ENCODE measurements at places on chromosomes 4 and X.

- DNase-seq, result no peak
These were observed 1.7 kb downstream of the PDGFRA start for GRCh38 chr4:54230484-54231418.

GRCh38 chr4:73343432-73343831 is 60.7 kb upstream of the ALB start:
- DNase-seq, result no peak

GRCh38 chrX:144627947-144628346 is 619.4 kb upstream of the SPANXN1 start:
- no peak for DNase-seq

DNA sequence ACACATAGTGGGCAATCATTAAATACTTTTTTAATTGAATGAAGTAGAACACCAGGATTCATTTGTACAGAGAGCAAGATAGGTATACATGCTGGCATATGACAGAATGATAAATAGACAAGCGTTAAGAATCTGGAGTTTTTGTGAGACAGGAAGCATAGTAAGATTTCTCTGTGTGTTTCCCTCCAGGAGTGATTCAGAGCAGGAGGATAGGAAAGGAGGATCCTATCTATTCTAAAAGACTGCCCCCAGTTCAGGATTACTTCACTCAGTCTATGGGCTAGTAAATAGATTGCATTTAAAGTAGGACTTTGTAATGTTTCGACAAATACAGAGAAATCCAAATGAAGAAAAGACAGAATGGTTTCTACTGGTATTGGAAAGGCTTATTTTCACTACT is 423.7 kb downstream of the PDGFC start:
- DNase-seq, result no peak

GRCh38 chrX:136747003-136747986 is 33.4 kb downstream of the ARHGEF6 start:
- DNase-seq, result peak; percentile 74

Data from suppressor macrophage treated with lipopolysaccharide for 1 hour (primary cell).